NCI-H187 (cell line): ENCODE measurements at places on chromosomes 16 and 17.

GRCh38 chr17:63268827-63269226 lies 177.3 kb downstream of the CYB561 start:
- DNase-seq, result peak; percentile 1

DNA sequence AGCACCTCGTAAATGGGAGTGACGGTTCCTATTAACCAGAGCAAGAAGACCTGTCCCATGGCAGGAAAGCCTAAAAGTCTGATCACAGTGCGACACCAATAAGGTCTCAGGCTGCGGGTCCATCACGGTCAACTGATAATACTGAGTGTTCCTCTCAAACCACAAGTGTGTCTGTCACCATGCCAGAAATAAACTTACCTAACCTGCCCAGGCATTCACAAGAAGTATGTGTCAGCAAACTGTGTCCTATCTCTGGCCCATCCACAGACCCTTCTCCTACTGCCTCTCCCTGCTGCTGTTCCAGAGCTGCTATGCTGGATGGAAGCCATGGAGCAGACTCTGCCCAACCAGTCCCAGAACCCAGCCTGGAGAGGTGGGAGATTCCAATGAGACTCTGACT lies 73.5 kb downstream of the ZNF423 start:
- no peak for DNase-seq

DNA sequence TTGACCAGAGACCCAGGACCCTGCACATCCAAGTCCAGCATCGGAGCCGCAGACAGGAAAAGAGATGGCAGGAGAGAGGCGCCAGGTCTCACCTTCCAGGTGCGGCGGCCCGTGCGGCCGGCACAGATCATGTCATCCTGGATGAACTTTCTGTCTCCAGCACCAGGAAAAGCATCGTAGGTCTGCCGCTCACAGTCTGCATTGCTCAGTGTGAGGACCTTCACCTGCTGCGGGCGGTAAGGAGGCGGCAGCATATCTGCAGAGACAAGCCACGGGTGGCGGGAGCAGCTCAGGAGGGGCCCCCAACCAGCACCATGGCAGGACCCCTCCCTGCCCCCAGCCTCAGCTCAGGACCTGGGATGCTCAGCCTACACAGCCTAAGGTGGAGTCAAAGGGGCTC lies 17.9 kb downstream of the TPSD1 start:
- no peak for DNase-seq

GRCh38 chr16:68073902-68074760 lies 11.0 kb upstream of the NFATC3 start:
- DNase-seq, result no peak

- no peak for DNase-seq
Measured at GRCh38 chr16:83912519-83913244, 13.8 kb downstream of the MLYCD start.

- no peak for DNase-seq
Measured at GRCh38 chr16:2860826-2861567, 3.0 kb upstream of the PRSS22 start.

DNA sequence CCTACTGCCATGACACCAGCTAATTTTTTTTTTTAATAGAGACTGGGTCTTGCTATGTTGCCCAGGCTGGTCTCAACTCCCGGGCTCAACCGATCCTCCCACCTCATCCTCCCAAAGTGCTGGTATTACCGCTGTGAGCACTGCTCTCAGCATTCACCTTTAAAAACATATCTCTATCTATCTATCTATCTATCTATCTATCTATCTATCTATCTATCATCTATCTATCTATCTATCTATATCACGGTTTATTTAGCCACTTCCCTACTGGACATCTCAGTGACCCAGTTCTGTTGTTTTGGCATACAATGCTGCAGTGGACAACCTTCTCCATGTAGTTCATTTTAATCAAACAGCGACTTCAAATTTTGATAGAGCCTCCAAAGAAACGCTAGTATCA lies 1.3 kb upstream of the PHAF1 start:
- DNase-seq, result no peak

DNA sequence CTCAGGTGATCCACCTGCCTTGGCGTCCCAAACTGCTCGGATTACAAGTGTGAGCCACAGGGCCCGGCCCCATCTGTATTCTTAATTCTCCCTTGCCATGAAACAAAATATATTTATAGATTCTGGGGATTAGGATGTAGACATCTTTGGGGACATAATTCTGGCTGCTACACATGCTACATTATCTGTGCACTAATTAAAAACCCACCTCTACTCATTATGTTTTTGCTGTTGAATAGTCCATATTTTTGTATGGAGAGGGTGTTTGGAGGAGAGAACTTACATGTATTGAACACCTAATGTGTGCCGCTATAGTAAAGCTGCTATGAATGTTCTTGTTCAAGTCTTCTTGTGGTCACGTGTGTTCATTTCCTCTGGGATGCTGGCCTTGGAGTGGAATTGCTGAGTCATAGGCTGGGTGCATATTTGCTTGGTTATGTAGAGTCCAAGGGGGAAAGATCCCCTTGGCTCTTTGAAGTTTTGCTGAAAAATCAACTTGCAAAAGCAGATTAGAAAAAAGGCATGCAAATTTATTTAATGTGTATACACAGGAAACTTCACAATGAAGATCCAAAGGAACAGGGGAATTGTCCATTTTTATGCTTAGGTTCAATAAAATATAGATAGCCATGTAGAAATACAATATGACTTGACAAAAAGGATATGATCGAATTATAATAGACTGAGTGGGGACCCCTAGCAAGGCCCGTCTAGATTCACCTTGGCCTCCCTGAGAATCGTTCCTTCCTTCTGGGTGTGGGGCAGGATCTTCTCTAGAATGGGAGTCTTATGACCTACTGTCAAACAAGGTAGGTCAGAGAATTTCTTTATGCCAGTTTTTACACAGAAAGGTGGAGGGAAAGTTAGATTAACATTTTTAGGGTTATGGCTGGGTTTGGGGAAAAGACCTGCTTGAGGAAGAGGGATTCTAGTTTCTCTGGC lies 42.1 kb upstream of the GPRC5B start:
- DNase-seq, result no peak

DNA sequence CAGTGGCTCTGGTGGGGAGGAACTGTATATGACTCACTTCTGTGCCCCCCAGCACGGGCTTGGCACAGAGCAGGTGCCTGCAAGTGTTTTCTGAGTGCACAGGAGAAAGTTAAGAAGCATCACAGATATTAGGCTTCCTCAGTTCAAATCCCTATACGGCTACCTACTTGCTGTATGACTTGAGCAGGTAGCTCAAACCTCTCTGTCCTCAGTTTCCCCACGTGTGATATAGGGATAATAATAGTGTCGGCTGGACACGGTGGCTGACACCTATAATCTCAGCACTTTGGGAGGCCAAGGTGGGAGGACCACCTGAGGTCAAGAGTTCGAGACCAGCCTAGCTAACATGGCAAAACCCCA lies 95.7 kb downstream of the C16orf78 start:
- DNase-seq, result no peak

GRCh38 chr17:42342242-42343008 lies 45.8 kb downstream of the STAT3 start:
- DNase-seq, result no peak

GRCh38 chr16:88466175-88466862 lies 13.2 kb downstream of the ZFPM1 start:
- DNase-seq, result no peak

DNA sequence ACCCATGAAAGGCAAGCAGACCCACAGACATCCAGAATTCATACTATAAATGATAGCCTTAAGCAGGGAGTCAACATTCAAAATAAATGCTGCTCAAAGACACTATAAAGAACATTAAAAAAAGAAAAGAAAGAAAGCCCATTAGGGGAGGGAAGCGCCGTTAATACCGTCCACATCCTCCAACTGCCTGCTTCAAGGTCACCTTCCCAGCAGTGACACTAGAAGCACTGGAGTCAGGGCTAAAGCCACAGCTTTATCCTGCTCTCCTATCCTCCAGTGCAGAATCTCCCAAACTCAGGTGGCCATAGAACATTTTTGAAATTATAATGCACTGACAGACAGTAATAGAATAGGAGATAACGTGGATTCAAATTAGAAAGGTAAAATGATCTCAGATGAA lies 59.4 kb downstream of the TEX2 start:
- no peak for DNase-seq

GRCh38 chr16:2757344-2757743 lies 4.9 kb downstream of the SRRM2 start:
- DNase-seq, result no peak

DNA sequence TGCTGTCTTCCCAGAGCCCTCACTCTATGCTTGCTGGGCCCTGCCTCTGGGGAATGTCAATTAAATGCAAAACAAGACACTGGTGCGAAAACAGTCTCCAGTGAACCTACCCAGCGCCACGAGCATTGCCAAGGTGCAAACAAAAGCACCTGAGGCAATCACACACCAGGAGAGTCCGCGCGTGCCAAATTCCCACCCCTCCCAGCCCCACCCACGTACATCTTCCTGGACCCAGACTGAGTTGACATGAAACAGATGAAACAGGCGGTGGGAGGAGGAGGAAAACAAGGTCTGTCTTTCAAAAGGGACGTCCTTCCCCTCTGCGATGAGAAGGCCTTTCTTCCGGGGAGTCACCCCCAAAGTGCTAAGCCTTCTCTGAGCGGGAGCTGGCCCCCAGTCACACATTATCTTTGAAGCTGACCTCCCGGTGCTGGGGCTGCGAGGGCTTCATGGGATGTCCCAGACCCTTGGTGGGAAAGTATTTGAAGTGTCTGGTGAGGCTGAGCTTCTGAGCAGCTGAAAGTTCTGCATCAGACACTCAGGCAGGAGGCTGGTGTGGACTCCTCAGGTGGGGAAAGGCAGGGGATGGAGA lies 200.4 kb downstream of the AXIN2 start:
- no peak for DNase-seq

DNA sequence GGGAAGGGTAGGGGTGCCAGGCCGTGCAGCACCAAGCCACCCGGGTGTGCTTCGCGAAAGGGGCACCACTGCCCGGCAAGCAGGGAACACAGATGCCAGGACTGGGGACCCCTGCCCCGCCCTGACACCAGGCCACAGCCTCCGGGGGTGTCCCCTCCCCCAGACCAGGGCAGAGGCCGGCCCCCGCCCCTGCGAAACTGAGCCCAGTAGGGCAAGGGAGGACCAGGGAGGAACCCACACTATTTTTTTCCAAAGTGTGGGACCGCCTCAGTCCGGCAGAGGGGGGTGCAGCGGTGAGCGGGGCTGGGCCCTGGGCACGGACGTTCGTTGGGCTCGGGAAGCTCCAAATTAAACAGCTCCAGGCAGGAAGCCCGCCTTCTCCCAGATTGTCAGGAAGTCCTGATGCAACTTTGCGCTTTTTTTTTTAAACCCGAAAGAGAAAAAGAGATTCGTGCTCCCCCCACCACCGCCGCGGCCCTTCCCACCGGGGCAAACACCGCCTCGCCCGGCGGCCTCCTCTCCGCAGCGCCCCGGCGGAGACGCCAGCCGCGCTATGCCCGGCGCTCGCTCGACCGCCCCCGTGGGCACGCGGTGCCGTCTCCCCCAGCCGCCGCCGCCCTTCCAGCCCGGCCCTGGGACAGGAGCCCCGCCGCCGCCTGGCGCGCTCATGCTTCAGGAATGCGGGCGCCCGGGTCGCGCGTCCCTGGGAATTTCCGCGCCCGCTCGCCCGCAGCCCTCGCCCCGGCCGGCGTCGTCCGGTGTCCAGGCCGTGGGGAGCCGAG lies 755 bp downstream of the PIEZO1 start:
- DNase-seq, result no peak

DNA sequence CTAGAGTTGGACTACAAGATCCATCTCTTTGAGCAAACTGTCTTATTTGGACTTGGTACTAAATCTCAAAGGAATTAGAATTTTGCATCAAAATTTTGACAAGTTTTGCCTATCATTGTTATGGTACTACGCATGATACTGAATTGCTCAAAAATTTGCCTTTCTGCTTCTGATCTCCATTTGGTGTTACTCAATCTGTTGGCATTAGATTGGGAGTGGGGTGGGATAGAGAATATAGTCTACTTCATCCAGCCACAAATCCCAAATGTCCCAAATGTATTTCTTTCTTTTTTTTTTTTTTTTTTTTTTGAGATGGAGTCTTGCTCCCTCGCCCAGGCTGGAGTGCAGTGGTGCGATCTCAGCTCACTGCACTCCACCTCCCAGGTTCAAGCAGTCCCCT lies 204.8 kb downstream of the TANC2 start:
- DNase-seq, result no peak

GRCh38 chr17:3818786-3819185 lies 17.8 kb upstream of the ITGAE start:
- DNase-seq, result no peak

DNA sequence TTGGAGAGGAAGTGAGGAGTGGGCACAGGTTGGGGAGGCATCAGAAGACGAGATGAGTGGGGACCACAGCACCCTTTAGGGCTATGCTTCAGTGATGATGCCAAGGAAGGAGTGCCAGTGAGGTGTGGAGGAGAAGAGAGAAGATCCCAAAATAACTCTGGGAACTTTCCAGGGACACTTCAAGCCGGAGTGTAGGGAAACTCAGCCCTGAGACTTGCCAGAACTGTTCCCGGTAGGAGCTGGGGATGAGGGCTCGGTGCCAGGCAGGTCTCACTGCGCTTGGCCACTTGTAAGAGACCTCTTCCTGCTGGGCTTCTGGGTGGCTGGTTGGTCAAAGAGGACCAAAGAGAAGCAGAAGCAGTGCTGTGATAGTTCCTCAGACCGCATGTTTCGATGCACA lies 63.6 kb downstream of the SHISA6 start:
- DNase-seq, result no peak

GRCh38 chr16:56262551-56263245 lies 71.4 kb downstream of the GNAO1 start:
- DNase-seq, result no peak

DNA sequence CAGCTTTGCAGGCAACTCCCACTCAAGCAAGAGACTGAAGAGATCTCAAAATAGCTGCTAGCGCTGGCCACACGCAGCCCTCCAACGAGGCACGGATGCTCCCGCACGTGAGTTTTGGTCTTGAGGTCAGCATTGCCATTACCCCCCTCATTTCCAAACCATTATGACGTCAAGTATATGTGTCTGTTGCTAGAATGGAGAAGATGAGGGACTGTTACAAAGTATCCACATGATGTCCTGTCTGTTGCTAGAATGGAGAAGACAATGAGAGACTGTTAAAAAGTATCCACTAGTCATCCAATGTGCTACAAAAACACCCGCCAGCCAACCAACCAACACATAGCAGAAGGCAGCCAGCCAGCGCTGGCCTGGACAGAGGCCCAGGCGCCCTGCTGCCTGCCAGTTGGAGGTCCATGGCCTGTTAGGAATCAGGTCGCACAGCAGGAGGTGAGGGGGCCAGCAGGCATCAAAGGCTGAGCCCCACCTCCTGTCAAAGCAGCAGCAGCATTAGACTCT lies 24.8 kb downstream of the KLHDC4 start:
- DNase-seq, result no peak

GRCh38 chr17:55063885-55064874 lies 95.6 kb downstream of the STXBP4 start:
- no peak for DNase-seq

- no peak for DNase-seq
Measured at GRCh38 chr17:66747578-66748275, 87.2 kb upstream of the CACNG5 start.
